ENCODE measurements at places on chromosomes 7 and 10.
A peak's percentile ranks its signal among the peaks of the same experiment; 100 is the strongest.

GRCh38 chr10:62587011-62587410 is 212.8 kb downstream of the ZNF365 start:
- H3K27me3 ChIP-seq: no peaks in the 10 kb centered on the region
- H3K36me3 ChIP-seq: no peaks in the 10 kb centered on the region
- no peak overlapping the region for H3K27ac ChIP-seq
- no peak for DNase-seq
- H3K4me1 ChIP-seq: peaks cover 4% of the 10 kb centered on the region
- H3K4me3 ChIP-seq: no peak overlapping the region

DNA sequence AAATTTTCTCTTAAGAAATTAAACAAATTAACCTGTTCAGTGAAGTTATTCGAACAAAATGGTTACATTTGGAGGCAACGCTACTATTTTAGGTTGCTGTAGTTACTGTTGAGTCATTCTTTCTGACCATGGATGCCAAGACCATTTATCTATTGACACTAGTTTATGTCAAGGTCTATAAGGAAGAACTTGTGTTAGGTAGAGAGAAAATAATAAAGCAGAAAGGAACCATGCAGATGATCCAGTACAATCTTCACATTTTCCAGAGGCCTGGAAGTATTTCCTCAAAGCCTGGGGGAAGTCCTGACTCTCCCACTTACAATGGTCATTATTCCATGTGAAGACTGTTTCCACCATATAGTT is 608.0 kb upstream of the GALNT17 start:
- H3K27me3 ChIP-seq: no peaks in the 10 kb centered on the region
- no peak overlapping the region for H3K4me3 ChIP-seq
- no peak for DNase-seq
- H3K4me1 ChIP-seq: peaks cover 3% of the 10 kb centered on the region
- H3K27ac ChIP-seq: no peak overlapping the region

DNA sequence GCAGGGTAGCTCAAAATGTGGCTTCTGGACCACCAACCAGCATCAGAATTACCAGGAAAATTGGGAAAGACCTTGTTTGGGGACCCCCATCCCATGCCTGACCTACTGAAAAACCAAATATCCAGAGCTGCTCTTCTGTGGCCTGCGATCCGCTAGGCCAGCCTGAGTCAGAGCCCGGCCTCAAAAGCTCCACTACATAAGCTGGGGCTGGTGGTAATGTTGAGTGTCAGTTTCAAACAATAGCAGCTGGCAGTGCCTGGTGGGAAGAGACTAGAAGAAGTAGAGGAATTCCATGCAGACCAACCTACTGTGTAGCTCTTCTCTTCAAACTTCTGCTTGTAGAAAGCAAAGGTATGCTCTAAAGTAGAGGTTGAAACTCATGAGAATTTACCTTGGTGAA is 52.0 kb downstream of the KLRG2 start:
- H3K4me3 ChIP-seq: no peak overlapping the region
- H3K36me3 ChIP-seq: no peaks in the 10 kb centered on the region
- no peak overlapping the region for H3K27ac ChIP-seq
- DNase-seq: no peak

DNA sequence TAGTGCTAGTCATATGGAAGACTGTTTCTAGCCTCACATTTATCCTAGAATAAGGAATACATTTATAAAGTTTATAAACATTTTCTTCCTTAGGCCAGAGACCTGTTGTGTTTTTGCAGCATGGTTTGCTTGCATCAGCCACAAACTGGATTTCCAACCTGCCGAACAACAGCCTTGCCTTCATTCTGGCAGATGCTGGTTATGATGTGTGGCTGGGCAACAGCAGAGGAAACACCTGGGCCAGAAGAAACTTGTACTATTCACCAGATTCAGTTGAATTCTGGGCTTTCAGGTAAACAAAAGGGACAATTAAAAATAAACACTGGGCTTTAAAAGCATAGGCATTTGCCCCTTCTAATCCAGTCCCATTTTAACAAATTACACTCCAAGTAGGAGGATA is 4.2 kb downstream of the LIPF start:
- no peak overlapping the region for H3K27ac ChIP-seq
- no peaks in the 10 kb centered on the region for H3K27me3 ChIP-seq
- no peak for DNase-seq
- H3K4me1 ChIP-seq: no peaks in the 10 kb centered on the region

GRCh38 chr7:44267719-44268421 is 57.5 kb downstream of the CAMK2B start:
- H3K36me3 ChIP-seq: no peaks in the 10 kb centered on the region
- no peak overlapping the region for H3K27ac ChIP-seq
- H3K4me1 ChIP-seq: peaks cover 9% of the 10 kb centered on the region
- H3K4me3 ChIP-seq: no peak overlapping the region
- no peak for DNase-seq

- H3K4me1 ChIP-seq: peaks cover 38% of the 10 kb centered on the region
- no peaks in the 10 kb centered on the region for H3K36me3 ChIP-seq
- no peak overlapping the region for H3K4me3 ChIP-seq
- DNase-seq: no peak
Observed at GRCh38 chr10:71225291-71226058, 13.1 kb downstream of the UNC5B start.

DNA sequence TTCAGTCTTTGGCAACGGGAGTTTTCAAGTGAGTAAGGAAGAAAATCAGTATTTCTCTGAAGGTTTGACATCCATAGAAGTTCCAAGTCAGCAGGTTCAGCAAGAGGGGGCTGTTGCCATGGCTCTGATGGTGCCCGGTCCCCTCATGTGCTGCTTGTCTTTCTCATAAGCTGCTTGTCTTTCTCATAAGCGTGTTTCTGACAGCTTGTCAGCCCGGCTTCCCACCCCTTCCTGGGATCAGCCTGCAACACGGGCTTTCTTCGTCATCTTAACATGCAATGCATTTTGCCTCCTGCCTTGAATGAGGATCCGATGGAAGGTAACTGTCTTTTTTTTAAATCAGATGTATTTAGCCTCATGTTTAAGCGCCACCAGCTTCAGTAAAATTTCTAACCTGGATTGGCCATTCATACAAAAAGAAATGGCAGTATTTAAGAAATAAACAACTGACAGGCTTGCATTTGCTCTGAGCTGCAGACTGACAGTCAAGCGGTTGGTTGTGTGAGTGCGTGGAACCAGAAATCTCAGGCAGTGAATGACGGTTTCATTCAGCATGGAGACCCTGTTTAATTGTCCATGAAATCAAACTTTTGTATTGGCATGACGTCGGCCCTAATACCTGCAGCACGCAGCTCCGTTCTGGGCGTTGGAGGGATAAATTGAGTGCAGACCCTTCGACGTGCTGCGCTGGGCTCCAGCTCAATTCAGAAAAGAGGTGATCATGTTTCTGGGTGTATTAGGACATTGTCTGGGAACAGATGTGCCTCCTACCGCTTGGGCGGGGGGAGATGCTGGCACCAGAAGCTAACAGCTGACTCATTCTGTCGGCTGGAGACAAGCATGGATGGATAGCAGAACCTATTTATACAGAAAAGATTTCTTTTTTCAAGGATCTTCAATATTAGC is 454.7 kb upstream of the FOXK1 start:
- DNase-seq: no peak
- no peak overlapping the region for H3K4me3 ChIP-seq
- no peaks in the 10 kb centered on the region for H3K36me3 ChIP-seq
- no peaks in the 10 kb centered on the region for H3K27me3 ChIP-seq
- H3K4me1 ChIP-seq: no peaks in the 10 kb centered on the region

- H3K36me3 ChIP-seq: no peaks in the 10 kb centered on the region
- H3K27ac ChIP-seq: no peak overlapping the region
- H3K4me1 ChIP-seq: peaks cover 22% of the 10 kb centered on the region
- no peaks in the 10 kb centered on the region for H3K27me3 ChIP-seq
- H3K4me3 ChIP-seq: no peak overlapping the region
Observed at GRCh38 chr10:121281576-121281975, 316.7 kb downstream of the FGFR2 start.

DNA sequence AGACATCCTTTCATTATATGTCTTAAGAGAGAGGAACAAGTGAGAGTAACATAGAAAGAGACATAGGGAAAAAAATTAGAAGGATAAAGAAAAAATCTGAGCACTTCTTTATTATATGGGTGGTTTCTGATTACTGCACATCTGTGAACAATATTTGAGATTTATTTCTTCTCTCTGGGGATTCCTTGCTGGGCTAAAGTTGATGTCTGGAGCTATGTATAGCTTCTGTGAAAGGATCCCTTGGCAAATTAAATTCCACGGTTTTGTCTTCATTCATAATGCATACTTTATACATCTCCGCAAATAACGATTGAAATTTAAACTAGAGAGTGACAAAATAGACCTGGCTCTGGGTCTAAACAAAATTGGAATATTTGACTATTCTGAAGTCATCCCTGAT is 232.2 kb upstream of the CTBP2 start:
- no peaks in the 10 kb centered on the region for H3K4me1 ChIP-seq
- no peak overlapping the region for H3K4me3 ChIP-seq
- no peak overlapping the region for H3K27ac ChIP-seq

DNA sequence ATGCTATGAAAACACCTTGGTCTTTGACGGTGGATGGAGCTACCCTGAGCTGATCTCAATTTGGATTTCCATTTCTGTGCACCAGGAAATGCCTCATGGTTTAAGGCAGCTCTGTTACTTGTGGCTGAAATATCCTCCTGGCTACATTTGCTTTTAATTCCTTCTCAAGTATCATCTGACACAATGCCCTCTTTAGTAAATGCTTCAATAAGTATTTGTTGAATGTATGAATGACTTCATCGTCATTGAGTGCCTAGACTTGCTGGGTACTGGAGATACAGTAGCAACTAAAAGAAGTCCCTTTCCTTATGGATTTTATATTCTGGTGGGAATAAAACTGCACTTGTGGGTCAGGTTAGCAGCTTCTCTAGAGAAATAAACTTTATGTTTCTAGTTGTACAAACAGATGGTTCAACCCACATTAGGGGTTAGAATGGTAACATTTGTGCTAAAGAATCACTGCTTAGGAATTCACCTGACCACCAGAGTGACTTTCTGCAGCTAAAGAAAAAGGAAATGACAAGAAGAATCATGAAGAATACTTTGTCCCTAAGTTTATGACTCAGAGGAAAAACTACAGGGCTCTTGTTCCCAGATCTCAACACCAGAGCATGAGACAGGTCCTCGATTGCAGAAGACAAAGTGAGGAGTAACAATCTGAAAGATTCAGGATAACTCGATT is 21.8 kb upstream of the SMNDC1 start:
- H3K27me3 ChIP-seq: no peaks in the 10 kb centered on the region
- DNase-seq: no peak
- no peaks in the 10 kb centered on the region for H3K36me3 ChIP-seq
- no peaks in the 10 kb centered on the region for H3K4me1 ChIP-seq
- no peak overlapping the region for H3K27ac ChIP-seq

DNA sequence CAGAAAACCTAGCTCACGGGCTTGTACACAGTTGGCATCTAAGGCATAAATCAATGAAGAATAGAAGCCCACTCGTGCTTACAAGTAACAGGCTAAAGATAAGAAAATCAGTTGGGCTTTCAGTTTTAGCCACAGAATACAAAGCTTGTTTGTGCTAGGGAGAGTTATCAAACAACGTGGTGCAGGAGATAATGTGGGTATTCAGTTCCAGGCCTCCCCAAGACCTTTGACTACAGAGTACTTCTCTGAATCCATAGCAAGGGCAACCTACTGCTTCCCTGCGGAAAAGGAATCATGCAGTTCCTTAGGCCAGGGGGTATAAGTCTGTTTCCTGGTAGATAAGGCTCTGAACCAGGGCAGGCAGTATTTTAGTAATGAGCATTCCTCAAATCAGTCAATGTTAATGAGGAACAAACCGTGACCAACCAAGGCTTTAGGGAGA is 219.5 kb upstream of the CSTF2T start:
- H3K27me3 ChIP-seq: no peaks in the 10 kb centered on the region
- no peak overlapping the region for H3K4me3 ChIP-seq
- H3K36me3 ChIP-seq: no peaks in the 10 kb centered on the region
- H3K27ac ChIP-seq: no peak overlapping the region
- peak; percentile 25 for DNase-seq

- no peaks in the 10 kb centered on the region for H3K36me3 ChIP-seq
- no peak overlapping the region for H3K4me3 ChIP-seq
- H3K27ac ChIP-seq: no peak overlapping the region
- DNase-seq: no peak
Observed at GRCh38 chr7:106966121-106966520, 78.4 kb upstream of the PRKAR2B start.

All from lung (tissue), 17 donors.